ENCODE measurements at places on chromosomes 7 and 10.
A peak's percentile ranks its signal among the peaks of the same experiment; 100 is the strongest.

GRCh38 chr10:76492678-76493472 is 1061.5 kb downstream of the LRMDA start:
- no peak for DNase-seq

- DNase-seq, result no peak
Observed at GRCh38 chr10:75487755-75488125, 56.3 kb downstream of the LRMDA start.

GRCh38 chr7:157846271-157846670 is 509.5 kb downstream of the DNAJB6 start:
- no peak for DNase-seq

GRCh38 chr10:13681960-13682359 is 95.2 kb downstream of the PRPF18 start:
- DNase-seq, result no peak

- DNase-seq, result no peak
Observed at GRCh38 chr7:8157296-8157695, 104.7 kb downstream of the ICA1 start.

- peak; percentile 76 for DNase-seq
Observed at GRCh38 chr7:42272793-42273665, 36.0 kb upstream of the GLI3 start.

GRCh38 chr7:92854501-92855238 is 18.3 kb upstream of the CDK6 start:
- DNase-seq, result no peak

GRCh38 chr10:36424502-36424901 is 700.9 kb upstream of the ANKRD30A start:
- no peak for DNase-seq

DNA sequence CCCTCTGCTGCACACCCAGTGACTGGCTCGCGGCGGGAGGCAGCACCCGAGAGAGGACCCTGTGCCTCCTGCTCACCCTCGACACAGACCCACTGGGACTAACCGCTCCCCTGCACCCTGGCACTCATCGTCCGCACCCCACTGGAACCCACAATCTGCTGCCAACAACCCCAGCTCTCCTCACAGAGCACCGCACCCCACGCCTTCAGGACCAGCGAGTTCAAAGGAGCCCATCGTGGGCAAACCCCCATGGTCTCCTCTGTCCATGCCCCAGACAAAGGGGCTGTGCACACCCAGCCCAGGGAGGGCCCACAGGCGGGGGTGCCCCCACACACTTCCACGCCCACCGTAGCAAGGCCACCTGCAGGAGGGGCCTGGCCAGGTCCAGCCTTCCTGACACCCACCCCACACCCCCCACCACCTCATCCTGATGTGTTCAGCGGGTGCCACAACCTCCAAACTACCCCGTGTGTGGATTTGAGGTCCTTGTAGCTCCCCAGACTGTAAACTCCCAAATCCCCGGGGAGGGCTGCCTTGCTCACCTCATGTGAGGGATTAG is 14.0 kb downstream of the RASGEF1A start:
- no peak for DNase-seq

- DNase-seq, result peak; percentile 35
Observed at GRCh38 chr7:12199363-12199762, 11.7 kb upstream of the TMEM106B start.

DNA sequence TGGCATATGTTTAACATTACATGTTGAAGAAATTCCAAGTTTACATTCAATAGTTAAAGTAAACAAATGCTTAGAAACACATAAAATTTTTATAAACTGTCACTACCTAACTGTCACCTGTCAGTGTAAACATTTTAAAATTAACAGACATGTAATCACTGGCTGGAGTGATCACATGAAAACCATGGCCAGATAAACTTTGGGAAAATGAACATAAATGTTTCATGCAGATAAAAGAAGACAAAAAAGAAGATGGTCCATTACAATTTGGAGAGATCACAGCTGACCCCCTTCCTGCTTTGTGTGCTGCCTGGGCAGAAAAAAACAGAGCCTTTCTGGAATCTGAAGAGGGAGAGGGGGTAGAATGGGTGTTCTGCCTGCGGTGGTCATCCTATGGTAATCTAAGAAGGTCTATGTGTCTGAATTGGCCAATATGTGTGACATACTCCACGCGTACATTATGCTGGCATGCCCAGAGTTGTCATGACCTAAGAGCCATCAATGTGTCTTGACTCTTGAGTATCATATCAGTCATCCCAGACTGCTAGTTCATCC is 57.5 kb upstream of the MEOX2 start:
- no peak for DNase-seq

DNA sequence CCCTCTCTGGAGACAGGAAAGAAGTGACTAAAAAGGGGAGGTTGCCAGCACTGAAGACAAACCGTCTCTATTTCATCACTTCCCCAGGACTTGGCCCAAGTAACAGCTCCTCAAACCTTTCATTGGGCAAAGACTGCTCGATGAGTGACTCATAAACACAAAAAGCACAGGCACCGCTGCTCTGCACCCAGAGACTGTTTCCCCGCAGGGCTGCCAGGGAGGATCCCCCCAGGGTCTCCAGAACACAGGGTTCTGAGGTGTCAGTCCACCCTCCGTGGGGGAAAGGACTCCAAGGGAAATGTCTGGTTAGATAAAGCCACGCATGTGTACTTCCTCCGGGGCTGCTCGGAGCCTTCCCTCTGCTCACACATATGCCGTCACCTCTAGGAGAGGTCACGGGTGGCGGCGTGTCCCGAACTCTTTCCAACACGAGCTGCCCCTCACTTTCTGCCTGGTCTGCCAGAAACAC is 59.9 kb downstream of the INSIG1 start:
- DNase-seq, result no peak

DNA sequence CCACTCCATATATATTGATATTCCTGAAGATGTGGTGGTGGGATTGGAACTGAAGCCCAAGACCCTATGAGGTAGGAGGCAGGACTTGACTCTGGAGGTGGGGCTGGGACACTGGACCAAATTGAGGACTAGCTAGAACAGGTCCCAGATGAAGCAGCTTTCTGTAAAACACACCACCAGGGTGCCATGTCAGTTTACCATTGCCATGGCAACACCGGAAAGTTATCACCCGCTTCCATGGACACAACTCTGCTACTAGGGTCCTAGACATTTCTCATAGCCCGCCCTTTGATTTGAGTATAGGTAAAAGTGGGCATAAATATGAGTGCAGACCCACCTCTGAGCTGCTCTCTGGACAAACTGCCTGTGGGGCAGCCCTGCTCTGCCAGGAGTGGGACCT is 490.5 kb upstream of the PFKP start:
- no peak for DNase-seq
